NCI-H2081 (cell line): ENCODE measurements at places on chromosomes 13 and 19.

- no peak for DNase-seq
Observed at GRCh38 chr13:42405665-42406390, 133.9 kb downstream of the AKAP11 start.

DNA sequence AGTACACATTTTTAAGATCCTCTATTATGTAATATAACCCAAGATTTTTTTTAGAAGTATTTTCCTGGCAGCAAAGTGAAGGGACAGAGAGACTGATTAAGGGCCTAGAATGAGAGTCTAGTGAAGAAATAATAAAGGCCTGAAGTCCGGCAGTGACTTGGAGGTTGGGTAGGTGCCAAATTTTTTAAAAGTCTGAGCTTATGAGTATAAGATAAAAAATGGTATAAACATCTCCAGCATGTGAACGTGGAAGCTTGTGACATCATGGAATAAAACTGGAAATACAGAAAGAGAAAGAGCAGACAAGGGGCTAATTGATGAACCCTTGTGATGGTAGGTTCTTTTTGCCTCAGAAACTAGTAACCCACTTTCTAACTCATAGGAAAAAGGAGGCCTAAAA is 174.6 kb downstream of the SUCLA2 start:
- DNase-seq = no peak

DNA sequence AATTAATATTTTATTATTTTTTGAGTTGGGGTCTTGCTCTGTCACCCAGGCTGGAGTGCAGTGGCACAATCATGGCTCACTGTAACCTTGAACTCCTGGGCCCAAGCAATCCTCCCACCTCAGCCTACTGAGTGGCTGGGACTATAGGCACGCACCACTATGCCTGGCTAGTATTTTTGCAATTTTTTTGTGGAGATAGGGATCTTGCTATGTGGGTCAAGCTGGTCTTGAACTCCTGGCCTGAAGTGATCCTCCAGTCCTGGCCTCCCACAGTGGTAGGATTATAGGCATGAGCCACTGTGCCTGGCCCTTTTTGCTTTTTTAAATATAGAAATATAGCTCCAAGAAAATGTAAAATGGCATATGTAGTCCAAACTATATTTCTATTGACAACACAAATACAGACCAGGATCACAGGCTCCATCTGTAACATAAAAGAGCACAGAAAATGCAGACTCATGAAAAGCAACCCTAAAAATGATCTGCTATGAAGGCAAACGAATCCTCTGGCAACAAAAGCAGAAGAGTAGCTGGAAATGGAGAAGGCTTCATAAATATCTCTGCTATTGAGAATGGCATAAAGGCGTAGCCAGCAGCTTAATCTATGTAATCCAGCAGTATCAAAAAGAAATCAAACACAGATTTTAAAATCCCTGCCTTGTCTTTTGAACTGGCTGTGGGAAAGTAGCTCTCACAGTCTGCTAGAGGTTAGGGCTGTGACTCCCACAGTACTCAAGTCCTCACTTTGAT is 200.6 kb downstream of the LHFPL6 start:
- DNase-seq = no peak

DNA sequence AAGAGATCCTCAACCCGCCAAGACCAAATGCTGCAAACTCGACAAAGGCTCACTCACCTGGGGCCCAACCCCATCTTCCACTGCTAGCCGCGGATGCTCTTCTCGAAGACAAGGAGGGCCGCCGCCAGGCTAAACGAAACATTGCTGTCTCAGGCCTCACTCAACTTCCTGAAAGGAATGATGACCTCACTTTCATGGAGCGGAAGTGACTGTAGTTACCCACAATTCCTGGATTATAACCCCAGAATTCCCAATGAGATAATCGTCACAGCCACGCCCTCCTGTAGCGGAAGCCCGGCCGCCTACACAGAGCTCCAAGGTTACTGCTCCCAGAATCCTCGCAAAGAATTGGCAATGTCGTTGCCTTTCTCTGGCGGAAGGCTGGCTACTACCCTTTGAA is 10.5 kb upstream of the ZNF112 start:
- DNase-seq = no peak

DNA sequence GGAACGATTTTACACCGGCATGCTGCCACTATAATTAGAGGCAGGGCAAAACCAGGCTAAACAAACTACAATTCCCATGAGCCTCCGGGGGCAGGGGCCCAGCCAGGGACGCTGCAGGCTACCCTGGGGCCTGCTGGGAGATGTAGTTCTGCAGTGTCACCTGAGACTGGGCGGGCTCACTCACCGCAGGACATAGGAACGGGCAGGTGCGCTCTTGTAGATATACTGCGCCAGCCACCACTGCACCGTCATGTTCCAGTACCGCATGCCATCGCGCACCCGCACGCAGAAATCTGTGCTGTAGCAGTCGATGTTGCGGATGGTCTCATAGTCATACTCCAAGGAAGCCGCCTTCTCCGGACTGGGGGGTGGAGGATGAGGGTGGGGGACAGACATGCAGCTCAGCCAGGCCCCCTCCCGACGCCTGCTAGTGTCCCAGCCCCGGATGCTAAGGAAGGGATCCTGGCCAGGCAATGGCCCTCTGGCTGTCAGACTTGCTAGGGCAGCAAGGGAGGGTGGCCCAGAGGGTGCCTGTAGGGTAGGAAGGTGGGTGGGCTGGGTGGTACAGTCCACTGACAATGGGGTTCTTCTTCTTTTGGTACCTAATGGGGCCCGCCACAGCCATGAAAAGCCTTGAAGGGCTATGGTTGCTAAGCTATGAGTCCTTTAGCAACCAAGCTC is 5.8 kb upstream of the TMC4 start:
- peak; percentile 69 for DNase-seq

DNA sequence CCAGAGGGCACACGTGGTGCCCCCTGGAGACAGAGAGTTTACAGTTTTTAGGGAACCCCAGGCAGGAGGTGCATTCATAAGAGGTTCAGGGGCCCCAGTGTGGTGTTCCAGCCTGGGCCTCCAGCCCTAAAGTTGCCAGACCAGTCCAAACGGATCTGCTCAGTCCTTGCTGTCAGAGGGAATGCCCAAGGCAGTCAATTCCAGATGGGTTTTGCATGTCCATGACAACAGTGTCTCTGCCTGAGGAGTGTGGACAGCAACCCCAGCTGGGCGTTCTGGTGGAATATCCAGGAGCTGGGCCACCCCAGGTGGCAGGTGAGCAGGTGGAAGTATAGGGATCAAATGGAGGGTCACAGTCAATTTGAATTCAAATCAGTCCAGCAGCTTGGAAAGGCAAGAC is 25.3 kb downstream of the FBXO27 start:
- no peak for DNase-seq

GRCh38 chr13:59531571-59532091 is 632.1 kb downstream of the DIAPH3 start:
- DNase-seq = peak; percentile 50

DNA sequence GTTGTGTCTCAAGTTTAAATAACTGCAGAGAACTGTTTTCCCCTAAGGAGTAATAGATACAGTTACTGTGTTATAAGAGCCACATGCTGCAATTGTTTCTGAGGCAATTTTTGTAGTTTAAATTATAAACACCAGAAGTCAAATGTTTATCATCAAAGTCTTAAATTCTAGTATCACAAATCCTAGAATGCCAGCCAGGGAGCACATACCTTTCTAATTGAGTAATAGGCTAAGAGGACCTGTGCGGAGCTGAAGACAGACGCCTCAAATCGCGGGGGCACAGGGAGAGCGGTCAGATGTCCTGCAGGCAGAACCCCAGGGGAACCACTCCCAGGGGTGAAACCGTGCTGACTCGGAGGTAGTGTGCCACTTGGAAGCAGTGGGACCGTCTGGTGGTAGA is 65.2 kb upstream of the TNFRSF19 start:
- no peak for DNase-seq

GRCh38 chr19:47469719-47470118 is 2.0 kb downstream of the SLC8A2 start:
- no peak for DNase-seq

DNA sequence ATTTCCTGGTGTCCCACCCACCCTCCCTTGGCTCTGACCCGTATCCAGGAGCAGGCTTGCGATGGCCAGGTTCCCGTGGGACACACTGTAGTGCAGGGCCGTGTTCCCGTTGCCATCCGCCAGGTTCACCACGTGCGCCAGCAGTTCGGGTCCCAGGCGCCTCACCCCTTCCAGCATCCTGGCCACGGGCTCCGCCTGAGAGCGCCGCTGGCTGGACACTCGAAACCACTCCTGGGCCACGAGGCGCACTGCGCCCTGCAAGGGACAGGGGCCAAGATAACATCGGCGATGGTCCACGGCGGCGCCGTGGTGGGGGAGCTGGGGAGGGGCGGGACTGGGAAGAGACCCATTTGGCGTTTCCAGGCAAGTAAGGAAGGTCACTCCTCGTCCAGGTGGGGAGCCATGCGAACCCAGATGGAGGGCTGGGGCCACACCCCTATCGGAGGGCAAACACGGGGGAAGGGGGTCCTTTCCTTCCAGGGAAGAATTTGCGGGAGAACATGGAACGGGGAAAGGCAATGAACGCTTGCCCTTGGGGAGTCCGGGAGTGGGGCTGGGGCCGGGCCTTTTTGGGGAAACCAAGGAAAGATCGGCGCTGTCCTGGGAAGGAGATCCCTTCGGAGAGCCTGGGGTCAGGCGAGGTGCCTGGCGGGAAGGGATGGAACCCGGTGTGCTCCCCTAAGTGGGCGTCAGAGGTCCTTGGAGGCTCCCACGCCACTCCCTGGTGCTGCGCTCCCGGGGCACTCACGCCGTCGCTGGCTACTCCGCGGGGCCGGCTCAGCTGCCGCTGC is 9.9 kb downstream of the KANK3 start:
- DNase-seq = no peak

GRCh38 chr13:50670847-50671496 is 172.5 kb downstream of the DLEU7 start:
- DNase-seq = no peak

GRCh38 chr19:40469011-40469410 is 2.2 kb downstream of the SPTBN4 start:
- no peak for DNase-seq

DNA sequence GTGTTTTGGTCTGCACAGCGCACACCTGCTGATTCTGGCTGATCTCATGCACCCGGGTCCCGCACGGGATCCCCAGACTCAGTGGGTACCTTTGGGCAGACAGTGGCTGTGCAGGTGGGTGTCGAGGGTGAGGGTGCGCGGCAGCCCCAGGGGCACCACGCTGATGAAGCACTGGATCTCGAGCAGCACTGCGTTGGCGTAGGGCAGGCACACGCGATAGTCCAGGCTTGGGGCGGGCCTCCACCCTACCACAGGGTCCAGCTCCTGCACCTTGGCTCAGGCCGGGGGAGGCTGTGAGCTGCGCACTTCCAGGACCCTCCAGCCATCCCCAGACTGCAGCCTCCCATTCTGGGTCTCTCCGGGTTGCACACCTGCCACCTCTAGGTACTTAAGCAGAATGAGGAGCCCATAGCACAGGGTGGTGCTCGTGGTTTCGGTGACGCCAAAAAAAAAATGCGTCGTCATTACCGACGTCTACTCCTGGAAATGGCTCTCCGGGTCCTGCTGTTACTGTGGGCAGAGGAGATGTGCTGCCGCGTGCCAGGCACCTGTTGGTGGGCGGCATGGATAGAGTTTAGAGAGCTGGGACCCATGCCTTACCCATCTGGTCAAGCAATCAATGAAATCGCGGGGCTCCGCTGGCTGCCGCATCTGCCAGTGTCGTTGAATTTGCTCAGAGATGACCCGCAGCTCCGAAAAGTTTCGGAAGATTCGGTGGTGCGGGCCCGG is 10.5 kb downstream of the EGLN2 start:
- no peak for DNase-seq

- DNase-seq = no peak
Observed at GRCh38 chr13:78339927-78340326, 263.4 kb downstream of the POU4F1 start.

GRCh38 chr13:114071410-114071809 is 61.0 kb downstream of the RASA3 start:
- no peak for DNase-seq

GRCh38 chr13:98214707-98215106 is 37.6 kb upstream of the RNF113B start:
- no peak for DNase-seq

DNA sequence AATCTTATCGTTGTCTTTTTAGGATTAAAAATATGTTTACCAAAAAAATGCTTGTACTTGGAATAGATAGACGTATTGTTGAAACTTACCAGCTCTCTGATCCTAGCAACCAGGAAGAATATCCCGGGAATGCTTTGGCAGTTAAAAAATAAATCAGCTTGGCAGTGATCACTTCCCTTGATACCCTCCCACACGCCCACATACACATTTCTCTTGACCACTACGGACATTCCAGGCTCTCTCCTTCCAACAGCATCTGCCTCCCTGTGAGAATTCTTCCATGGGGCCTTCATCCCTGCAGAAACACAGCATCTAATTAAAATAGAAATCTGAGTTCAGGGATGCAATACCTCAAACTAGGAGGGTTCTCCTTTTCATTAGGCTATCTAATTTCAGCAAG is 57.9 kb downstream of the THSD1 start:
- DNase-seq = no peak

DNA sequence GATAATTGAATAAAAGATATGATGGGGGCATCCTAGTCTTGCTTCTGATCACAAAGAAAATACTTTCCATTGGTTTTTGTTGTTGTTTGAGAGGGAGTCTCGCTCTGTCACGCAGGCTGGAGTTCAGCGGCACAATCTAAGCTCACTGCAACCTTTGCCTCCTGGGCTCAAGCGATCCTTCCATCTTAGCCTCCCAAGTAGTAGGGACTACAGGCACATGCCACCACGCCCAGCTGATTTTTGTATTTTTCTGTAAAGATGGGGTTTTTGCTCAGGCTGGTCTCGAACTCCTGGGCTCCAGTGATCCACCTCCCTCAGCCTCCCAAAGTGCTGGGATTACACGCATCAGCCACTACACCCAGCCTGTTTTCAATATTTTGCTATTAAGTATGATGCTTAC is 17.1 kb upstream of the PSMC4 start:
- DNase-seq = no peak

- DNase-seq = no peak
Observed at GRCh38 chr13:23608701-23609413, 38.6 kb downstream of the TNFRSF19 start.

GRCh38 chr19:53696951-53697350 is 65.2 kb downstream of the DPRX start:
- DNase-seq = no peak

DNA sequence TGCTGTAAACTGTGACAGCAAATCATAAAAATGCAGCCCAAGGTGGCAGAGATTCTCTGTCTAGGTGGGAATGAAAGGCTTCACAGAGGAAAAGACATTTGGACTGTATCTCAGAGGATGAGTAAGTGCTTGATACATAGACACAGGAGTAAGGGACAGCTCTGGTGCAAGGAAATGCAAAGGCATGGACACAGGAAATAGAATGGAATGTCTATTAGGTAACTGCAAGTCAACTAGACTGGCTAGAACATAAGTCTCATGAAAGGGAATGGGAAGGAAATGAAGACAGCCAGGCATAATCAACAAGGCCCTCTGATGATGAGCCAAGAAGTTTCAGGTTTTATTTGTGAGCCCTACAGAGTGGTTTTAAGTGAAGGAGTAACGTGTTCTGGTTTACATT is 321.7 kb downstream of the SUCLA2 start:
- DNase-seq = no peak
